ENCODE measurements at places on chromosomes 4 and X. TPM values are rescaled to one million over a fixed set of nuclear protein-coding genes. Genes with fewer than 3 reads are reported as not detected.

Gene SPANXN3
- total RNA-seq = not detected

Gene G6PD
- 33.9 TPM for total RNA-seq

DNA sequence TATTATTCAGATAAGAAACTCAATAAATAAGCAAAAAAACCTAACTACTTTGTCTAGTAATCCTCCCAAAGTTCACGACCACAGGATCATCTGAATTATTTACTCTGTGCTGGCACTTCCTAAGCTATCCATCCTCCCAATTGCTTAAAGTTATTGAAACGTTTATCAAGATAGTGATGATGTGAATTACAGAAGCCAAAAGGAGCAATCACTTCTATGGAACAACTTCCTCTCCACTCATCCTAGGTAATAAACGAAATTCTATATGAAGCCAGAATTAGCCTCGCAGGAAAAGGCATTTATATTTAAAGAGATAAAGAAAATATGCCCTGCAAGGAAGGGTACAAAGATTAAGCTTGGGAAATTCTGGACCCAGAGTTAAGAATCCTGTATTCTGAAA is 475.4 kb downstream of the NLGN4X start:
- no peak for DNase-seq

- no peak for DNase-seq
Observed at GRCh38 chr4:55338486-55338885, 7.6 kb upstream of the SRD5A3 start.

DNA sequence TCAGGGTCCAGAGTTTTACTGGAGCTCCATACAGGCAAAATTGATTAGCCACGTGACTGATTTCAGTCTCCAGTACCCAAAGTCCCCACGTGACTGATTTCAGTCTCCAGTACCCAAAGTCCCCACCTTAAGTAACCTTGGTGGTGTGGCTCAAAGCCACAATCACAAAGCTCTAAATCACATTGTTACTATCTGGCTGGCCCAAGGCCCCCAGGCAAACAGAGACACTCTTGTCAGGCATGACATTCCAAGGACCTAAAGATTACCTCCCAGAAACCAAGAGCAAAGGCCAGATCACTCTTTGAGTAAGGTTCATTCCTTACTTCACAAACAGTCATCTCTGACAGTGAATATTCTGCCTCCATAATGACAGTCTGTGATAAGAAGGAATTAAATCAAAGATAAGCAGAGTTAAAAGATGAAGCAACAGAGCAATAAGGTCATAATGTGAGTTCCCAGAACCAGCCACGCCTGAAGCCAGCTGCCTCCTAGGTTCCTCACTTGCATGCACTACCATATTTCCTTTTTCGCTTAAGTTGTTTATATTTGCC is 78.5 kb downstream of the ANXA3 start:
- no peak for DNase-seq

Gene SOD3
- total RNA-seq = 323 TPM

- DNase-seq = no peak
Observed at GRCh38 chr4:113040793-113041192, 8.7 kb upstream of the ANK2 start.

DNA sequence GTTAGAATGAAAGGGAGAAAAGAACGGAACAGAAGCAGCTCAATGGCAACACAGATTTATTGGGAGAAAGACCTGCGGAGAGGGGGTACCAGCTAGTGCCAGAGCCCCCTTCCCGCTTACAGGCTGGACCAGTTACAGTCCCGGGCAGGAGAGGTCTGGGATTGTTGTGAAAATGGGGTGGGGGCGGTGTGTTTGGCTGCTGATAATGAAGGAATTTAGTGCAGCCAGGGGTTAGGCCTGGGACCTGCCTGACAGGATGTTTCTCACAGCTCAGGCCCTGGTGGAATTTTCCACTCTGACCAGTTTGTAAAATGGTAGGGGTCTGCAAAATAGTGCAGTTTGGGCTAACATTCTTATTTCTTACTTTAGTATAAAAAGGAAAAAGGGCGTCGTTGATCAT is 75.4 kb upstream of the SPIN4 start:
- no peak for DNase-seq

GRCh38 chr4:150010525-150011126 is 67.6 kb upstream of the DCLK2 start:
- peak; percentile 40 for DNase-seq

Gene MAGEA2
- total RNA-seq = not detected

Gene VCX2
- total RNA-seq = not detected

GRCh38 chr4:71497078-71497477 is 158.3 kb downstream of the SLC4A4 start:
- no peak for DNase-seq

- DNase-seq = no peak
Observed at GRCh38 chrX:108211301-108211700, 119.7 kb downstream of the ATG4A start.

Gene SLC9A7
- 5.5 TPM for total RNA-seq

Gene SSX3
- total RNA-seq = not detected

DNA sequence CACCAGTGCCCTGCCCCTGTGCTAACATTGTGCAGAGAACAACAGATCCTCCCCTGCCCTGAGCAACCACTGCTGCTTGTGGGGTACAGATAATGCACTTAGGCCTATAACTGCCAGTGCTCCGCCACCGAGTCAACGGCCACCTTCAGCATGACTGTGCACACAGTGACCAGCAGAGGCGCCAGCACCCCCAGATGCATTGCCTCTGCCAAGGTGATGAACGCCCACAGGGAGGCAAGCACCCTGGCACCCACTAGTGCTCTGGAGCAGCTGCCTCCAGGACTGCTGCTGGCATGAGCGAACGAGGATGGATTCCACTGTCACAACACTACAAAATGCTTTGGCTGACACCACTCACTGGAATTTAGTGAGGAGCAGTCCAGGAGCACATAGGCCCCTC is 38.2 kb downstream of the SPIN2B start:
- no peak for DNase-seq

Gene UGT8
- 75.1 TPM for total RNA-seq

GRCh38 chr4:18684932-18685331 is 663.4 kb upstream of the LCORL start:
- no peak for DNase-seq

Gene JCHAIN
- 5.1 TPM for total RNA-seq

DNA sequence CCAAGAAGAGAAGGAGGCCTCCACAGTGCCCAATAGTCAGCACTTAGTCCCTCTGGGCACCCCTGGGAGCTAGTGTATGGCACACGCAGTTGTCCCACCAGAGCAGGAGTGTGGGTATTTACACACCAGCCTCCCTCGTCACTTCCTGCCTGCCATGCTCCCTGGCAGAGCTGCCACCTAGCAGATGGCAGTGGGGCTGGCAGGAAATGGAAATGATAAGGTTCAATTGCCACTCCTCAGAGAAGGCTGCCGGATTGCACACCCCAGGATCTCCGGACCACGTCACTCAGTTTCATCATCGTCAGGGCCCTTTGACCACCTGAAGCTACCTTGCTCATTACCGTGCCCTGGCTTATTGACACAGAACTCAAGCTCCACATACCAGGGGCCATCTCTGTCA is 173.3 kb upstream of the PSAPL1 start:
- no peak for DNase-seq

Gene NPY1R
- total RNA-seq = 9.4 TPM

DNA sequence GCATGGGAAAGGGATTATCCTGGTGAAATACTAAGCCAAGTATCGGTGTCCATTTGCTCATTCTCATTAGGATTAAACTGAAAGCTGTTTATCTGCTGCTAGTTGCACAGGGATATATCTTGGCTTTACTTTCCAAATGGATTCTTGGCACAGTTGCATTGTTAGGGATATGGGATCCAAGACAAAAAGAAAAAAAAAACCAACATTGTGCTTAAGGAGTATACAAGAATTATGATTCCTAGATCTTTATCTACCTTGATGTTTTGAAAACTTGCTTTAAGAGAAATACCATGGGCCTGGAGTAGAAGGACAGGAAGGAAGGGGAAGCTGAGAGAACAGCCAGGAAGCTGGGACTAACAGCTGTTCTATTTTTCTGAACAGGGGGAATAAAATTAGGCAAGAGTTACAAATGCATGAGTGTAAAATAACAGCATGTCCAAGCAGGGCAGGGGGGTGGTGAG is 107.6 kb downstream of the ATXN3L start:
- DNase-seq = no peak

Gene PRRG3
- total RNA-seq = 17.0 TPM

Data from tibial nerve (tissue), 4 donors.